ENCODE measurements at places on chromosomes 4 and X.

DNA sequence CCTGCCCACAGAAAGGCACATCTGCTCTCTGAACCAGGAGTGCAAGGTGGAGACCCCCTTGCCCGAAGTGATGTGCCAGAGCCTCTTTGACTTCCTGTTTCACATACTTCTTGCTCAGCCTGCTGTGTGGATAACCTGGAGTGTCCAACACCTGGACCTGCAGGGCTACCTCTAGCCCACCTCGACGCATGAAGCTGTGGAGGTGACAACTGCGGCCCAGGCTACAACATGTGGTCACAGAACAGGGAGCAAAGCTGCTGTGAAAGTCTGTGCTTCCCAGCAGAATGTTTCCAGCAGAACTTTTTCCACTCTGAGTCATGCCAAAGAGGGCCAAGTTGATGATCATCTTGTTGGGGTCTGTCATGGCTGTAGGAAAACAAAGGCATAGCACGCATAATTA, 1.5 kb downstream of the GIMD1 start:
- DNase-seq = no peak

GRCh38 chr4:86450861-86451260, 91.0 kb upstream of the MAPK10 start:
- DNase-seq = no peak

- DNase-seq = no peak
These were observed 405.9 kb upstream of the PITX2 start for GRCh38 chr4:111028795-111029194.

DNA sequence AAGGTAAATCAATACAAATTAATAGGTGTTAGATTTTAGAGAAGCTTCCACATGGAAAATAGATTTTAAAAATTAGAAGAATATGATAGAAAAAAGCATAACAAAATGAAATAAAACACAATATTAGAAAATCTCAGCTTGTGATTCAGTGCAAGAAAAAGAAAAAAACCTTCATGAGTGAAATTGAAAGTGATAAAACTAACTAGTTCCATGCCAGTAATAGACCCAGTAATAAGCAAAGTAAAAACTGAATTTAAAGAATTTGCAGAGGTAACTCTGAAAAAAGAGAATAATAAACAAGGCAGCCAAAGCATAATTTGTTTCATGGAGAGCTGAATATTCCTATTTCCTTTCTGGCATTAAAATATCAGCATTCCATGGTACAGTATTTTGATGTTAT, 174.3 kb upstream of the TENM3 start:
- DNase-seq = no peak

- DNase-seq = no peak
These were observed 216.8 kb downstream of the FBXO8 start for GRCh38 chr4:174066611-174067205.

- no peak for DNase-seq
These were observed 98.3 kb downstream of the NFKB1 start for GRCh38 chr4:102599455-102599854.

- no peak for DNase-seq
These were observed 27.0 kb downstream of the PROM1 start for GRCh38 chr4:16056681-16057385.

DNA sequence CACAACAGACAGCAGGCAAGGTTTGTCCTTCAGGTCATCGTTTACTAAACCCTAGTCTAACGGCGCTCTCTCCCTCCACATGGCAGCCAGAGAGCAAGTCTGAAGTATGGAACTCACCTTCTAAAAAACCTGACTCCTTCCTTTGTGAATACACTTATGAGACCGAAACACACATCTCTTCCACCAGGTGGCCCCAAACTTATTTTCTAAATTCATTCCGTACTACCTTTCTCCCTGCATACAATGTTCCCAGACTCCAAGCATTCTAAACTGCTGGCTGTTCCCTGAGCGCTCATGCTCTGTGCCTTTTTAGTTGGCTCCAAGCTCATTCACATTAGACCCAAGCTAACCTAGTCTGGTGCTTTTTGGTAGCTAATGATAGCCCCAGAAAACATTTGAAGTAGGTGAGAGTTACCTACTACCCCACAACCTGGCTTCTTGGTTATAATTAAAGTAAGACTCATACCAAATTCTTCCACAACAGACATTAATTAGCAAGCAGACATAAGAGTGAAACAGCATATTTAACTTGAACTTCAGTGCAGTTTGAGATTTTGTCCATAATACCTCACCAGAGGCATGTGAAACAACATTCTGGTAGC, 67.6 kb upstream of the DCLK2 start:
- no peak for DNase-seq

GRCh38 chr4:69759189-69759604, 1.2 kb downstream of the SULT1B1 start:
- no peak for DNase-seq

GRCh38 chr4:42282081-42282901, 115.0 kb upstream of the SHISA3 start:
- no peak for DNase-seq

GRCh38 chr4:127048376-127049044, 584.2 kb upstream of the INTU start:
- no peak for DNase-seq

- DNase-seq = no peak
These were observed 67.6 kb upstream of the SLC7A3 start for GRCh38 chrX:70998411-70999027.

GRCh38 chr4:110597582-110597981, 25.3 kb downstream of the PITX2 start:
- no peak for DNase-seq

DNA sequence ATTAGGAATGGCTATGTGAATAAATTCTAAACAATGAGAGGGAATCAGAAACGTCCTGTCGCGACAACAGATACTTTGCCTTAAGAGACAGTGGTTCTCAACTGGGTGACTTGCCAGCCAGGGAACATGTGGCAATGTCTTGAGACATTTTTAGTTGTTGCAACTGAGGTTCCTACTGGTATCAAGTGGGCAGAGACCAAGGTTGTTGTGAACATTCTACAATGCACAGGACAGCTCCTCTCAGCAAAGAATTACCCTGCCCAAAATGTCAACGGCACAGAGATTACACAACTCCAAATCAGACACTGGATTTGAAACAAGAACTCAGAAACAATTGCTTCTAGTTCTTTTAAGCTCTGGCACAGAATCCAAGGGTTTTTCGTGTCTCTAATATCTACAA, 128.6 kb downstream of the ARHGAP6 start:
- DNase-seq = no peak

- DNase-seq = no peak
These were observed 2.7 kb downstream of the TFE3 start for GRCh38 chrX:49040376-49040955.

GRCh38 chr4:5709207-5709575, 832 bp upstream of the EVC2 start:
- DNase-seq = no peak

DNA sequence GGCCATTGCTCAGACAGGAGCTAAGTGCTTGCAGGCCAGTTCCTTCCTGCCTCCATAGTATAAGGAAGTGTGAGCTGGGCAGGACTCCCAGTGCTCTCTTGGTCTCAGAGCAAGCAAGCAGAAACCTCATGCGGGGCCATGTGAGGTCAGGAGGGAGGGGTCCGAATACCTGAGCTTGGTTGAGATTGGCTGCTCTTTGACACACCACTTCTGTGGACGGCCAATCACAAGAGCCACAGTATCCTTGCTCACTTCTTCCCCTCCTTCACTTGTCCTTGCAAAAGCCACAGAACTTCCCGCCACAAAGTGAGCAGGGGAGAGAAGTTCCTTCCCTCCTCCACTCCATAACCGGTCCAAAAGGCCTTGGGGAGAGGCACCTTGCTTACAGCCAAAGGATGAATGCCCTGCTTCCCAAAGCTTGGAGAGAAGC, 56.7 kb downstream of the PRPS1 start:
- no peak for DNase-seq

DNA sequence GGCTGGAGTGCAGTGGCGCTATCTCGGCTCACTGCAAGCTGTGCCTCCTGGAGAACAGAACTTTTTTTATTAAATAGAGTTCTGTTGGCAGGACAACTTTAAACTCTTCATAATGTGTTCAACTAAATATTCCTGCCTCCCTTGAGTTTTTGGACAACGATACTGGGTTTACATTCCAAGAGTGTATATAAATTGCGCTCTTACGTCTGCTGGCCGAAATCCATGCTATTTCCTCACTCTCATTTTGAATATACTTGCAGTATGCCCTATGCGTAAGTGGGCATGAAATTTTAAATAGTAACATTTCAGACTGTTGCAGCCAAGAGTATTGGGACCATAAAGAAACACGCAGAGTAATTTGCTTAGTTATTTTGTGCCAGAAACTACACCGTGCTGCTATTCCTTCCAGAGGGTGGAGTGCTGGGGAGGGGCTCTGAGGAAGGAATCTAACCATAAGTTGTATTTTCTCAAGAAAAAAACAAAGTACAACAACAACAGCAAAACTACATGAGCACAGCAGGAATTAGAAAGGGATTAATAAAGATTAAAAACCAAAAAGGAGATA, 480.0 kb downstream of the NLGN4X start:
- no peak for DNase-seq

- no peak for DNase-seq
These were observed 38.2 kb upstream of the MTNR1A start for GRCh38 chr4:186593587-186593973.

DNA sequence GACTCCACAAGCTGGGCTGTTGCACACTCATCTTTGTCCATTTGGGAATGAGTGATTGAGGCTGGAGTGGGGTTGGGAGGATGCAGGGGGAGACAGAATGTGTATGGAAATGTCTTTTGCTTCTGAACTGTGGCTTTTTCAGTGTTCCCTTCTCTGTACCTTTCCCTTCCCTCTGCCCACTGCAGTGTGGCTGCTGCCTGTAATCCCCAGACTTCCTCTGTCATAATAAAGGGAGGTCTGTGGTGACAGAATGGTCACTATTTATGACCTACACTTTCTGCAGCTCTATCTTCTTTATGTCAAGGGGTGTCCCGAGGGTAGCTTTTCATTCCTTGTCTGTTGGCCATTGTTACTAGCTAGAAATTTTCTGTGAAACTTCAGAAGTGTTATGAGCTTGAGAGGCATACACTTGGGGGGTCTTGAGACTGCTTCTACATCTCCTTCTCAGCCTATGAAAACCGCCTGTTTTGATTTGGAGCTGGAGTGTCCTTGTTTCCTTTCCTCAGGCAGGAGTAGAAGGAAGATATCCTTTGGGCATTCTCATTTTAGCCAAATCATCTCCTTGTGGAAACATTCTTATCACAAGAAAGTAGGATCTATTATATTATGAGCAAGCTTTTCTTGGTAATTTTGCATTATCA, 63.0 kb downstream of the ANK2 start:
- no peak for DNase-seq

GRCh38 chr4:41160856-41161255, 53.5 kb downstream of the APBB2 start:
- DNase-seq = no peak

- no peak for DNase-seq
These were observed 277.8 kb downstream of the DMD start for GRCh38 chrX:32933548-32933947.

DNA sequence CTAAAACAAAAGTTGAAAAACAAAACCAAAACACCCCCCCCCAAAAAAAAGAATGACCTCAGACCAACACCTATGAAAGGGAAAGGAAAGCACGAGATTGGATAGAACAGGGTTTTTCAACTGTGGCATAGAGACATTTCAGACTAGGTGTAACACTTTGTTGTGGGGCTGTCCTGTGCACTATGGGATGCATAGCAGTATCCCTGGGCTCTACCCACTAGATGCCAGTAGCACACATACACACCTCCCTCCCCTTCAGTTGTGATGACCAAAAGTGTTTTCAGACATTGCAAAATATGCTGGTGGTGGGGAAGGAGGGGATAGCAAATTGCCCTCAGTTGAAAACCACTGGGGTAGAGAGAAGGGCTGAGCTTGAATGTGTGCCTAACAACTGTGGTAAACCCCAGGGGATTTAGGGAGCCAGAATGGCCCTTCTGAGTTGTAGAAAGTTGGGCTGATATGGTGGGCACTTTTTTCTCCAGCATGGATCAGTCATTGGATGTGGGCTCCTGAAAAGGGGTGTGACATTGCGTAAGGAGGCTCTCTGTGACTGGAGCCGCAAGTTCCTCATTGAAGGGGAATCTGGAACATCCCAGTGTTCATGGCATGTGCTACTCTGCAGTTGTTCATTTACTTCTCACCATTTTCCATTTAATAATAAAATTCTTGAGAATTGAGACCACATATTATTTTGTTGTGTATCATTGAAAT, 8.8 kb upstream of the GEMIN8 start:
- DNase-seq = no peak

DNA sequence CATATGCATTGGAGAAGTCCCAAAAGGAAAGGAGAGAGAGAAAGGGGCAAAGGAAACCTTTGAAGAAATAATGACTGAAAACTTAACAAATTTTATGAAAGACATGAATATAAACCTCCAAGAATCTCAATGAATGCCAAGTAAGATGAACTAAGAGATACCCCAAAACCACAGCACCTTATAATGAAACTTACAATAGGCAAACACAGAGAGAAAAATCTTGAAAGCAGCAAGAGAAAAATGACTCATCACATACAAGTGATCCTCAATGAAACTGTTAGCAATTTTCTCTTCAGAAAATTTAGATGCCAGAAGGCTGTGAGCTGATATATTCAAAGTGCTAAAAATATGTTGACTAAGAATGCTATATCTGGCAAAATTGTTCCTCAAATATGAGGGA, 10.1 kb downstream of the SMIM10L2A start:
- DNase-seq = no peak

DNA sequence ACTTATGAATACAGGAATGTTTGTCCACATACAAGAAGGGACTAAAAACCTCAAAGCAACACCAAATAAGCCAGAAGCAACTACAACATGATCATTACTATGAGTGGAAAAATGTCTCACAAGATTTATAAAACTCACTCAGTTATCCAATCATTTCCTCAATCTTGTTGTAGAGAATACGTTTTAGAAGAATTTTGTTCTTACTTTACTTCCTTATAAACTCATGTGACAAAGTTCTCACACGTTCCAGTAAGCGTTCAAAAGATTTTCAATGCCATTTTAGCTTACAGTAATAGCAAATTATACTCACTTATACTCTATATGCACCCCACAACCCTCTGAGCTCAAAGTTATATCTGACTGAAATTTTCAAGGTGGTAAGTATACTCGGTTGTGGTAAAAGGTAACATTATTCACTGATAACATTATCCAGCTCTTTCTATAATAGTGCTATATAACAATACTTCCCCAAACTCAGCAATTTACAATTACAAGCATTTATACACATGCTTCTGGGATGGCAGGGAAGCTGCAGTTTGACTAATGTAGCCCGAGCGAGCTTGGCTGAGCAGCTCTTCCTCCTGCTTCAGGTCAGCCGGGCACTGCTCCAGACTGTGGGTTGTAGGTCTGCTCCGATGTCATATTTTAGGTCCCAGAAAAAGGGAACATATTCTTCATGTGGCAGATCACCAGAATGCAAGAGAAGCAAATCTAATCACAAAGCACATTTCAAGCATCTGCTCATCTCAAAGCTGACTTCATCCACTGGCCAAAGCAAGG, 226.3 kb downstream of the RCHY1 start:
- DNase-seq = no peak

- DNase-seq = no peak
These were observed 119.5 kb downstream of the REELD1 start for GRCh38 chr4:146333895-146334262.

GRCh38 chr4:129474698-129475097, 378.7 kb downstream of the C4orf33 start:
- DNase-seq = no peak

- no peak for DNase-seq
These were observed 710.4 kb upstream of the PABPC4L start for GRCh38 chr4:134911941-134912340.

Data from stimulated activated CD4-positive, alpha-beta T cell treated with anti-CD3 and anti-CD28 coated beads, TNF-alpha, amount 100 ng/mL, for 1 hour (primary cell).